ENCODE measurements at places on chromosomes 1 and 21.

DNA sequence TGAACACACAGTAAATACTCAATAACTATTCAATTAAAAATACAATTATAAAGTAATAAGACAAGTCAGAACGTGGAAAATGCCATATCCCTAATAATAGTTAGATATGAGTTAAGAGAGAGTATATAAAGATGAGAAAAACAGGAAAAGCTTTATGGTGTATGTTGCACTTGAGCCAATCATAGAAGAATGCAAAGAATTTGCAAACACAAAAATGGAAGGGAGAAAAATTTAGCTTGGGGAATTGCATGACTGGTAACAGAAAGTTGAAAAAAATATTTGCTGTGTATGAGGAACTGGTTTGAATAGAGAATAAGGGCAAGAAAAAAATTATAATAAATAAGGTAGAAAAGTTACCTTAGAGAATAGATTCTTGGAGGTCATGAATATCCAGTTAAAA lies 739.6 kb upstream of the CXADR start:
- no peak for DNase-seq

DNA sequence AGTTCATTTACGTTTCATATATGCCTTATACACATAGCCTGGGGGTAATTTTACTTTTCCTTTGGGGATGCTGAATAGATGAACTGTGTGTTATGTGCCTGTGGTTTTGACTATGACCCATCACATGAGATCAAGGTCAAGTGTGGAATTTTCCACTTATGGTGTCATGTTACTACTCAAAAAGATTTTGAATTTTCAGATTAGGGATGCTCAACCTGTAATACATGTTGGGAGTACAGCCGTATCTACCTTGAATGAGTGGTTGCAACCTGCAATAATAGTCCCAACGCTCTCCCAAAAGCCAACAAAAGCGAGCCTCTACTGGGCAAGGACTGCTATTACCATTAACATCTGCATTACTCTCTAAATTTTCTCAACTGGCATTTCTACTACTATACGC lies 68.5 kb upstream of the SDC3 start:
- no peak for DNase-seq

DNA sequence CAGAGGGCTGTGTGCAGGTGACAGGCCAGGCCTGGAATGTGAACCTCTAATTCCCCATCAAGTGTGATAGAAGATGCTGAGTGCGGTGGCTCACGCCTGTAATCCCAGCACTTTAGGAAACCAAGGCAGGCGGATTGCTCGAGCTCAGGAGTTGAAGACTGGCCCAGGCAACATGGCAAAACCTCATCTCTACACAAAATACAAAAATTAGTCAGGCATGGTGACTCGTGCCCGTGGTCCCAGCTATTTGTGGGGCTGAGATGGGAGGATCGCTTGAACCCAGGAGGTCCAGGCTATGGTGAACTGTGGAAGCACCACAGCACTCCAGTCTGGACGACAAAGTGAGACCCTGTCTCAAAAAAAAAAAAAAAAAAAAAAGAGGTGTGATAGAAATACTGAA lies 40.1 kb upstream of the PUM1 start:
- DNase-seq = no peak

DNA sequence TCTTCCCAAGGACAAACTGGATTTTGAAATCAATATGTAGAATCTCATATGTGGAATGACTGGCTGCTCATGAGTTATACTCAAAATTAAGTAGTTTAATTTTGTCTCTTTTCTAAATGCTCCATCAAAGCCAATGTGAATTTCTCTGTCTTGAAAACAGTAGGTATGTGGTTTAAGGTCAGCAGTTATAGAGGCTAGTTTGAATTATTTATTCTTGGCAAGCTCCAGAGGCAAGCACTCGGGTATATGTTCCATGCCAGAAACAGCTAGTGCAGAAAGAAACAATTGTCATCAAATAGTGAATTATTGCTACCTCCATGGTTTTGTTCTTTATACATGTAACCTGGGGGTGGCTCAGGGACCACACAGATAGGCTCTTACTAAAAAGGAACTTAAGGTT lies 63.5 kb downstream of the LRIG2 start:
- no peak for DNase-seq

- DNase-seq = no peak
These were observed 17.3 kb downstream of the GLUL start for GRCh38 chr1:182374101-182374834.

Data from stimulated activated effector memory CD8-positive, alpha-beta T cell treated with anti-CD3 and anti-CD28 coated beads, Interleukin-12 subunit alpha, Interleukin-12 subunit beta, amount 100 ng/mL, for 72 hours (primary cell).